AG04450 (cell line): ENCODE measurements at places on chromosomes 12 and 14.
A peak's percentile ranks its signal among the peaks of the same experiment; 100 is the strongest.

DNA sequence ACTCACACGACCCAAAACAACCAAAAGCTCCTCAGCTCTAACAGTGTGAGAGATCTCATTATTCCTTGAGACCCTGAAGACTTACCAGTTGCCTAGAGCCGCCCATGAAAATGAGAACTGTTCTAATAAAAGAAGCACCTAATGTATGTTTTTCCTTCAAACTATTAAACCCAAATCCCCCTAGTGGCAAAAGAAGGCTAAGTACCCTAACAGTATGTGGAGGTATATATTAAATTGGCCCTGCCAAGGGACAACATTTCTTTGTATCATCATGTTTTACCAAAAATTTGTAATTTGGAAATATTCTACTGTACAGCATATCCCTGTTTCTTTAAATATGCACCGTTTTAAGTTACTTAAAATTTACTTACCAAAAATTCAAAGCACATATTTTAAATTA is 38.0 kb upstream of the PPFIA2 start:
- DNase-seq, result no peak

- DNase-seq, result no peak
These were observed 83.8 kb downstream of the SLC38A6 start for GRCh38 chr14:61064856-61065255.

- DNase-seq, result no peak
These were observed 51.0 kb downstream of the PPM1A start for GRCh38 chr14:60300019-60300418.

GRCh38 chr12:132520421-132521199 is 30.7 kb downstream of the FBRSL1 start:
- no peak for DNase-seq

GRCh38 chr12:106080791-106081170 is 58.0 kb downstream of the NUAK1 start:
- no peak for DNase-seq

DNA sequence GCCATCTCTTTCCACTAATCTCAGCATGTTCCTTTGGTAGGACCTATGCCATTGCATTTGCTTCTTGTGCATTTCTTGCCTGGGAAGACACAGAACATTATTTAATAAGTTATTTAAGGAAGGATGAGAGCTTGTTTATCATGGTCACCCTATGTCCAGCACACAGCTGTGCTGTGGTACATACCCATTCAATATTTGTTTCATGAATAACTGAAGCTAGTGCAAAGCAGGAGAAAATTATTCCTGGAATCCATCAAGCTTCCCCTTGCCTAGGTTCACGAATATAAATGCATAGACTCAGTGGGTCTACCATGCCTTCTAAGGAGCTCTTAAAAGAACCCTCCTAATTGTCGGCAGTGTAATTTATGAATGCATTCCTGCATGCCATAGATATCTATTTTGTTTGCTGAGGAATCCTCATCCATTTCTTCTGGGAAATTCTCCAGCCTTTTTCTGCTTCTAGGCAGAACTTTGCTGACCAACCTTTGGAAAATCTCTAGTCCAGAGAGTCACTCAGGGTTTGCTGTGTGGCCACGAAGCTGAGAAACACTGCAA is 599.8 kb upstream of the TMEM132C start:
- DNase-seq, result no peak

DNA sequence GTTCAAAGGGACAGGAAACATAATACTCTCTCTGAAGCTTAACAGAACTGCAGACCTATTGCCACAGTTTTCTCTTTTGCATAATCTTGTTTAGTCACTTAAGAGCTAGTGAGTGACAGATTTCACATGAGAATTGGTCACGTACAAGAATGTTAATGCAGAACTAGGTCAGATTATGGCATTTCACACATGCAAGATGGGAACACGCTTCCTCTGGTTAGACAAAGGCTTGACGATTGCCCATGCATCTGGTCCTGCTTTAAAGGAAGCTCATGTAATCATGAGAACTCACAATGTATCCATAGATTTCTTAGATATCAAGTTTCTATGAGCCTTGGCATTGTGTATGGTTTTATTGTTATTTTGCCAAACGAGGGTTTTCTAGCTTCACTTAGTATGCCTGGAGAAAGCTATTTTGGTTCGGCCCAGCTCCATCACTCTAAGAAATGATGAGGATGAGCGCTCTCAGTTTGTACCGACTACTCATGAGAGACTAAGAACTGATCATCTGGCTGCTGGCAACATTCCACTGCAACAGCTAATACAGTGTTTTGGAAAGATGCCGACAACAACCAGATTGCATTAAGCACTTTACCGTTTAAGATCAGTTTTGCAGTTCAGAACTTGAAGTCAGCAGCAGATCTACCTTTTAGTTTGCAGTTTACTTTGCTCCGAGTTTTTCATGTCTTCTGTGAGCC is 380.0 kb downstream of the DIO2 start:
- peak; percentile 43 for DNase-seq

DNA sequence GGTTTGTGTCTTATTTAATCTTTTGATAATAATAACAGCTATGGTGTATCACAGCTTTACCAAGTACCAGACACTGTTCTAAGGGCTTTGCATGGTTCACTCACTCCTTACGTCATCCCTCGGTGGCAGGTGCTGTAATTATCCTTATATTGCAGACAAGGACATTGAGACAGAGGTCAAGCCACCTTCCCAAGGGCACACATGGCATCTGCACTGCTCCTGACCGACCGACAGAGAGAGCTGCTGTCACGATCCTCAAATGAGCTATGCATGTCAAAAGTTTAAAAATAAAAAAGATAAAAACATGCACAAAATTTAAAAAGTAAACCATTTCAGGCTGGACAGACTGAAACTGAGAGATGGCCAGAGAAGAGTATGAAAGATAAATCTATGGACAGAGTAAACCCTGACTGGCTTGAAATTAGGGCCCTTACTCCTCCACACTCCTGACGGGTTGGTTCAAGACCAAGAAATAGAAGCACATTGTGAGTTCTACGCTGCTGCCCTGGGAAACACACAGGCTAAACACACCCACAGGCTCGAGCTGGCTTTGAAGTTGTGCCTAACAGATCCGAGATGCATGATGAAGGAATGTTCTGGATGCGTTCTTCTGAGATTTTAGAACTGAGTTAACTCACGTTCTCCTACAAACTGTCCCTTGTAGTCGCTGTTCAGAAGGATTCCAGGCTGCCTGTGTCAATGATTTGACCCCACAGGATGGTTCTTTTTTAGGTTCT is 268.7 kb downstream of the ZFP36L1 start:
- no peak for DNase-seq

GRCh38 chr12:52380271-52380694 is 5.2 kb downstream of the KRT84 start:
- DNase-seq, result no peak

GRCh38 chr12:53063708-53064612 is 14.1 kb downstream of the TNS2 start:
- DNase-seq, result no peak

DNA sequence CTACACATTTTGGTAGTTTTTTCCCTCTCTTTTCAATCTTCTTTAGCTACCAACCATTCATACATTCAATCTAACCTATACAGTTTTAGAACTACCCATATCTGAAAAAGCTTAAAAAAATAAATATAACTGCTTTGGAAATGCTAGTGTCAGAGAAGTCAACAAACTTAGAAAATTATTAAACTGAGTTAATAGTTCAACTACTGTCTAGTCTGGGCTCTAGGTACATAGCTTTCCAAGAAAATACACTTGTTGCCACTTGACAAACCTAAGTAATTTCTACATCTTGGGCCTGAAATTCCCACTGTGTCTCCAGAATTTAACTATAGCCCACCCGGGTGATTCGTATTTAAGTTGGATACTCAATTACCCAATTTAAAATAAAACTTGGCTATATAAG is 22.1 kb downstream of the GTF2A1 start:
- no peak for DNase-seq

DNA sequence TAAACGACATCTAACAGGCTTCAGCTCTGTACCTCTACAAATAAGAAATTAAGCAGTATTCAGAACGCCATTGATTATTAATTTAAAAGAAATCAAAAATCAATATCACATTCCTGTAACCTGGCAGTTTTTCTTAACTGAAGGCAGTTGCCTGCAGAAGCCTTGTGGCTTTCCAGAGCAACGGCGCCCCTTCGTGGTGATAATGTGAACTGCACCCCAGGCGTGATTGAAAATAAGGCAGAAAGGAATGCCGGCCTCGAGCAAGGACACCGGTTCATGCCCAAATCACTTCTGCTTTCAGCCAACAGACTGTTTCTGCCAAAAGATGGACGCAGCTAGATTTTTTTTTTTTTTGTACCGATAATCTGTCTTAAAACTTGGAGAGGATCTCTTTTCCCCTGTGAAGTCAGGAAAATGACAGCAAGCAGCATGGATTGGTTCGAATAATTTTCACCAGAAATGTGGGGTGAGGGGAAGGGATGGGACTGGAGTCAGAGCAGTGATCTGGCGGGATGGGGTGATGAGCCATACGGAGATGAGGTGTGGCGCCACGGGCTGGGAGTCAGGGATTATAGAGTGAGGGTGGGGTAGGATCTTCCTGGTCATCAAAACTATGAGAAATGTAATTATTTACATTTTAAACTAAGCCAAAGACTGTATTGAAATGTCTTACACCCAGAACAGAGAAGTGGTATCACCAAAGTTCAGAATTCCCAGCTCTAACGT is 473.0 kb downstream of the DPF3 start:
- DNase-seq, result peak; percentile 16

DNA sequence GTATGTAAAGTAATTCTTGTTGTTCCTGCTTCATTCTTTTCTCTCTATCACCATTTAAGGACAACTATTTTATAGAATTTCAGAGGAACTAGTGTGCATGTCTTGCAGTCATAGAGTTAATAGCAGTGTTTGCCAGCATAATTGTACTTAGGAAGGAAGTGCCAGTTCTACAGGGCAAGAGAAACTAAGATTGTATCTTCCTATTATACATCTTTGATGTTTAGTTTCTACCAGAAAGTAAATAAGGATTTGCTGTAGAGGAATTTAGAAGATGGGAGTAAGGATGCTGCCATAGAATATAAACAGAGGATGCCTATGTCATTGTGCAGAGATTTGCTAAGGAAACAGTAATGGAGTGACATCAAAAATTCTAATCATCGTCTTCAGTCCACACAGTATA is 270.9 kb upstream of the NPAS3 start:
- no peak for DNase-seq

DNA sequence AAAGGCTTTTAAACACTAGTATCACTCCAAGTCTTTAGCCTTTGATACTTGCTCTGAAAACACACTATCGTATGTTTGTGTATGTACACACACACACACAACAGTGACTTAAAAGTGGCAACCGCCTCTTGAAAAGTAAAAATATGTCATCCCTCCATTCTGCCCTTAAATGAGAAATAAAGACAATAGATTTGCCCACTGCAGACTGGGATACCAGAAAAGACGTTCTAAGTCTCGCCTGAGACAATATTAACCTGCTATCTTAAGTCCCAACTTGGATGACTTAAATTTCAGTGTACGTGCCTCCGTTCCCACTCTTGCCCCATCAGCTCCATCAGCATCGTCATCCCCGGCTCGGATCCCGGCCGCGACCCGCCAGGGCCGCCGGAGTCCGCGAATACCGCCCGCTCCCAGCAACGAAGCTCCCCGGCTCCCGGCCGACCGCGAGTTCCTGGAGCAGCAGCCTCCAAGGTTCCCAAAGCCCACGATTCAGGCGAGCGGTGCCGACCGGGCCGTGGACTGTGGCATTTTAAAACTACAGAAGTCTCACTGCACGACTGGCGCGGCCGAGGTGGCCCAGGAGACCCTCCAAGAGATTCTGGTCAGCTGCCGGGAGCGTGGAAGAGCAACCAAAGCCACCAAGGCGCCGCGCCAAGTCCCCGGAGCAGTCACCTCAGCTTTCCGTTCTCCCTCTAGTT is 2.8 kb upstream of the ARID2 start:
- no peak for DNase-seq

- DNase-seq, result no peak
These were observed 61.1 kb downstream of the HRK start for GRCh38 chr12:116820064-116820656.

DNA sequence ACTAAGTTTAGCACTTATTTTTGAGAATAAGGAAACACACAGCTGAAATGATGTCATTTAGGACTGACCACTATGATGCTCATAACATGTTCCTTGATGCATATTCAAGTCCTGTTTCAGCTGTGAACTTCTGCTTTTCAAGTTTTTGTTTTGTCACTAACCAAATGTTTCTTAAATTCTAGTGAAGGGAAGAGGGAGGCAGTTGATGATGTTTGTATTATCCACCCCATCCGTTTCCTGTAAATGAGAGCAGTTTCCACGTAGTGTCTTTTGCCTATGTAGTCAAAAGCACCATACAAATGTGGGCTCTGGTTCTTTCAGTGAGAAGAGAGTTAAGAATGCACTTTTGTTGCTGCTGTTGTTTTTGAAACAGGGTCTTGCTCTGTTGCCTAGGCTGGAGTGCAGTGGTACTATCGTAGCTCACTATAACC is 491.8 kb downstream of the PCNX1 start:
- DNase-seq, result no peak

DNA sequence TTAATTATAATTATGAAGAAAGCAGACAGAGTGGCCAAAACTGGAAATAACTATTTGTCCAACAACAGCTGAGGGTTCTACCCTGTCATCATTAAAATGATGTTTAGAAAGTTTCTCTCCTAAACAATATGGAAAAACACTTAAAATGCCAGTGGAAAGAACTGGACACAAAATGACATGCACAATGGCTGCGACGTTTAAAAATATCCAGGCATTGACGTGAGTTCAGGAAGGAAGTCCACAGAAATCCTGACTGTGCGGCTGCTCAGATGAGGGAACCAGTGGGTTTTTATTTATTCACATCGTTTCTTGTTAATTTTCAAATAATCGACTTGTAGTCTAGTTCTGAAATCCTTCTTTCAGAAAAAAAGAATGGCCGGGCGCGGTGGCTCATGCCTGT is 58.3 kb downstream of the CCNK start:
- no peak for DNase-seq

GRCh38 chr14:93548102-93548843 is 117.5 kb downstream of the UNC79 start:
- no peak for DNase-seq

DNA sequence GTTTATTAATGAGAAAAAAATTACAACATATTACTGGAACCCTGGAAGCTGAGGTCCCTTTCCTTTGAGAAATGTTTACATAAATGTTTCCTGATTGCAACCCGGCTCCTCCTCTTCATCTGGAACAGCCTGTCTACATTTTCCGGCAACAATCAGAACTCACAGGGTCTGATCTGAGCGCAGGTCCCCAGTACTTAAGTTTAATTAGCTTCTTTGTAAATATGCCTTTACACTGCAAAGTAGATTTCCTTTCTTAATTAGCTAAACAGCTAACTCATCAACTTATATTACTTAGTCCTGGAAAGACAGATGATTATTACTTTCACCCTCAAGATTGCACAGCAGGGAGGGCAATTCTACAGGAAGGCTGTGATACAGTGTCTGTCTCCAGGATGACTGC is 213.0 kb downstream of the MON2 start:
- DNase-seq, result no peak

DNA sequence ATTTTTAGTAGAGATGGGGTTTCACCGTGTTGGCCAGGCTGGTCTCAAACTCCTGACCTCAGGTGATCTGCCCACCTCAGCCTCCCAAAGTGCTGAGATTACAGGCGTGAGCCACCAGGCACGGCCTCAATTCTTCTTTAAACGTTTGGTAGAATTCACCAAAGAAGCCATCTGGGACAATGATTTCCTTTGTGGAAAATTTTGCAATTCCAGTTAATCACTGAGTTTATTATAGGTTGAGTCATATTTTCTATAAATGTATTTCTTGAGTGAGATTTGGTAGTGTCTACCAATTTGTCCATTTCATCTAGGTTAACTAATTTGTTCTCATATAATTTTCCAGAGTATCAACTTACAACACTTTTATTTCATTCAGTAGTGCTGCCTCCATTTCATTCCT is 683.9 kb upstream of the TMEM132C start:
- DNase-seq, result no peak

GRCh38 chr14:37707716-37708115 is 112.3 kb downstream of the TTC6 start:
- no peak for DNase-seq
